Psoas muscle (tissue), 8 donors: ENCODE measurements at places on chromosomes 5 and 9.

GRCh38 chr5:119860463-119860862 is 231.1 kb downstream of the FAM170A start:
- H3K36me3 ChIP-seq, result no peaks in the 10 kb centered on the region
- no peaks in the 10 kb centered on the region for H3K27me3 ChIP-seq
- H3K4me1 ChIP-seq, result no peaks in the 10 kb centered on the region

GRCh38 chr5:57932761-57933160 is 450.1 kb upstream of the ACTBL2 start:
- H3K27me3 ChIP-seq, result no peaks in the 10 kb centered on the region
- H3K36me3 ChIP-seq, result no peaks in the 10 kb centered on the region
- no peaks in the 10 kb centered on the region for H3K4me1 ChIP-seq
- no peak overlapping the region for H3K4me3 ChIP-seq
- H3K27ac ChIP-seq, result no peak overlapping the region
- no peak for DNase-seq

DNA sequence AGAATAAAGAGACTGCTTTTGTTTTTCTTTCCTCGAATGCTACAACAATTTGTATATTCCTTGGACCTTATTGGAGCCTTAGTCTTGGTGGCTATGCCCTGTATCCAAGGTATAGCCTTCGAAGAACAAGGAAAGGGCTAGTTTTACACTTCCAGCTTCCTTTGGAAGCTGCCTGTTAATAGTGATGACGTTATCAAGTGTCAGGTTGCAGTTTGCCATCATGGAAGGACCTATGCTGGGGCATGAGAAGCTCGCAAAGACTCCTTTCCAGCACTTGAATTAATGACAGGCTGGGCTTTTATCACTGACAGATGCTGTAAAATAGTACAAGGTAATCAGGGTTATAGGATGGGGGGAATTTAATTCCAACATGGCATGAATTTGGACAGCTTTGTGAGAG is 157.9 kb downstream of the KDM4C start:
- no peaks in the 10 kb centered on the region for H3K4me1 ChIP-seq
- DNase-seq, result no peak
- H3K27me3 ChIP-seq, result no peaks in the 10 kb centered on the region
- no peak overlapping the region for H3K27ac ChIP-seq

GRCh38 chr5:140883927-140884697 is 2.2 kb downstream of the PCDHA13 start:
- H3K27ac ChIP-seq, result no peak overlapping the region
- H3K27me3 ChIP-seq, result peaks cover 2% of the 10 kb centered on the region
- H3K4me1 ChIP-seq, result no peaks in the 10 kb centered on the region
- H3K36me3 ChIP-seq, result no peaks in the 10 kb centered on the region
- DNase-seq, result no peak

DNA sequence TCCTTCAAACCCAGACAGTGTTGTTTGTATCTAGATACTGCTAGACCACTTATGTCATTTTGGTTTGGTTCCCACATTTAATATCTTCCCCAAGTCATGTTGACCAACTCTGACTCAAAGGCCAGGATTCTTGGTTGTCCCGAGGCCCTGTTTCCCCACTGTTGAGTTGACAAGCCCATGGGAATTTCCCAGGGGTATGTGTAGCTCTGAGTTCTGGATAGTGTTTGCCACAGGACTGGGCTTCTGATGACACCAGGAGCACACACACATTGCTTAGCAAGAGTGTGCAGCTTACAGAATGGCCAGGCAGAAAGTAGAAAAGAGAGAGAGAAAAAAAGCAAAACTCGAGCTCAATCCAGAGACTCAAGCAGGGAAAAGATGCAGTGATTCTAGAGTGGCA is 214.4 kb downstream of the NXNL2 start:
- H3K4me3 ChIP-seq, result no peak overlapping the region
- no peaks in the 10 kb centered on the region for H3K27me3 ChIP-seq
- no peaks in the 10 kb centered on the region for H3K36me3 ChIP-seq
- H3K4me1 ChIP-seq, result peaks cover 4% of the 10 kb centered on the region
- H3K27ac ChIP-seq, result peak overlapping the region; percentile 50
- DNase-seq, result no peak

- H3K4me3 ChIP-seq, result no peak overlapping the region
- DNase-seq, result no peak
- no peaks in the 10 kb centered on the region for H3K36me3 ChIP-seq
- H3K27me3 ChIP-seq, result no peaks in the 10 kb centered on the region
- H3K4me1 ChIP-seq, result no peaks in the 10 kb centered on the region
Measured at GRCh38 chr9:14710804-14711203, 11.7 kb downstream of the CER1 start.

- H3K4me3 ChIP-seq, result no peak overlapping the region
- H3K27ac ChIP-seq, result no peak overlapping the region
- no peaks in the 10 kb centered on the region for H3K4me1 ChIP-seq
Measured at GRCh38 chr9:110975969-110976368, 62.3 kb downstream of the LPAR1 start.

DNA sequence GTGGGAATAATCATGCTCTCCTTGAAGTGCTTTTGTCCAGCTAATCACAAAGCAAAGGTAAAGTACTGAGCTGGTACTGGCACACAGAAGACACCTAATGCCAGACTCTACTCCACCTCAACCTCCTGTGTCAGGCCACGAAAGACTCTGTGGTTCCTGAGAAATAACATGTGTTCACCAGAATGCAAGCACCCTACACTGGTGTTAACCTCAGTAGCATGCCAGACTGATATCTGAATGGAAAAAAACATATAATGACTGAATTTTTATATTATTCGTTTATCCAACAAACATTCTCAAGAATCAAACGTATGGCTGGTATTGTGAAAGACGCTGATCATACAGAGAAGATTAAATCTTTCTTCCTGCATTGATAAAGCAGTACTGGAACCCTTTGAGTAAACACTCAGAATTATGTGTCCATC is 97.1 kb upstream of the IFNE start:
- no peak for DNase-seq
- no peak overlapping the region for H3K4me3 ChIP-seq
- no peaks in the 10 kb centered on the region for H3K27me3 ChIP-seq

DNA sequence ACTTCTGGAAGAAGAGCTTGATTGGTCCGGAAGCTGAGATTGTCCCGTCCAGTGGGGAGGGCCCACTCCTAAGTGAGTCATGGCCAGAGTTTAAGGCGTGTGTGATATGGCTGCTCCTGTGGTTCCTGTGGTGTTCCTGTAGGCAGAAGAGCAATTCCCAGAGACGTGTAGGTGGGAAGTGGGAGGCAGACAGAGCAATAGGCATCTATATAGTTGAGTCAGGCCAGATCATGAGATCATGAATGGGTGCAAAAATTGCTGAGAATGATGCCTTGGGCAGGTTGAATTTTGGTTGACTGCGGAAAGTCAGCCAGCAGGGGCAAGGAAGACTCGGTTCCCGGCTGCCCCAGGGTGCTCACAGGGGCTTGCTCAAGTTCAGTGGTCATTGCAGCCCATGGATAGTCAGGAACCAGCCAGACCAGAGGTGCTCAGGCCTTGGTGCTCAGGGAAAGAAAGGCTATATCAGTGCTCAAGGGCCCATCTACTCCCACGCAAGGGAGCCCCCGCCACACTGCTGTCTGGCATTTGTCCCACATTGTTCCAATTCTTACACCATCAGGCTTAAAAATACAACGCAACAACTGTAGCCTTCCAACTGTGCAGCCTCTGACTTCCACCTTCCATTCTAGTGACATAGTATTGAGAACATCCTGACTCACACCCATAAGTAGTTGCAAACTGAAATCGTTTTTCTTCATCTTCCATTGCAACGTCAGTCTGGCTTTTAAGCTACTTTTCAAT is 21.0 kb upstream of the GSN start:
- no peaks in the 10 kb centered on the region for H3K36me3 ChIP-seq
- peak; percentile 33 for DNase-seq
- H3K4me3 ChIP-seq, result no peak overlapping the region
- H3K27ac ChIP-seq, result no peak overlapping the region
- no peaks in the 10 kb centered on the region for H3K27me3 ChIP-seq

GRCh38 chr5:32098291-32098690 is 75.8 kb downstream of the GOLPH3 start:
- H3K27ac ChIP-seq, result peak overlapping the region; percentile 55
- H3K27me3 ChIP-seq, result no peaks in the 10 kb centered on the region
- no peaks in the 10 kb centered on the region for H3K36me3 ChIP-seq
- DNase-seq, result no peak
- H3K4me1 ChIP-seq, result peaks cover 11% of the 10 kb centered on the region

- H3K4me1 ChIP-seq, result no peaks in the 10 kb centered on the region
- DNase-seq, result no peak
- no peak overlapping the region for H3K4me3 ChIP-seq
- no peak overlapping the region for H3K27ac ChIP-seq
- no peaks in the 10 kb centered on the region for H3K27me3 ChIP-seq
Measured at GRCh38 chr5:15487228-15487627, 12.8 kb upstream of the FBXL7 start.

GRCh38 chr5:10825897-10826644 is 65.0 kb upstream of the DAP start:
- H3K27ac ChIP-seq, result no peak overlapping the region
- no peaks in the 10 kb centered on the region for H3K4me1 ChIP-seq
- no peaks in the 10 kb centered on the region for H3K36me3 ChIP-seq
- no peak for DNase-seq
- H3K27me3 ChIP-seq, result no peaks in the 10 kb centered on the region

GRCh38 chr9:98171176-98171925 is 21.1 kb downstream of the CORO2A start:
- no peaks in the 10 kb centered on the region for H3K4me1 ChIP-seq
- H3K4me3 ChIP-seq, result no peak overlapping the region
- DNase-seq, result no peak
- H3K27me3 ChIP-seq, result peaks cover 4% of the 10 kb centered on the region
- H3K36me3 ChIP-seq, result no peaks in the 10 kb centered on the region

DNA sequence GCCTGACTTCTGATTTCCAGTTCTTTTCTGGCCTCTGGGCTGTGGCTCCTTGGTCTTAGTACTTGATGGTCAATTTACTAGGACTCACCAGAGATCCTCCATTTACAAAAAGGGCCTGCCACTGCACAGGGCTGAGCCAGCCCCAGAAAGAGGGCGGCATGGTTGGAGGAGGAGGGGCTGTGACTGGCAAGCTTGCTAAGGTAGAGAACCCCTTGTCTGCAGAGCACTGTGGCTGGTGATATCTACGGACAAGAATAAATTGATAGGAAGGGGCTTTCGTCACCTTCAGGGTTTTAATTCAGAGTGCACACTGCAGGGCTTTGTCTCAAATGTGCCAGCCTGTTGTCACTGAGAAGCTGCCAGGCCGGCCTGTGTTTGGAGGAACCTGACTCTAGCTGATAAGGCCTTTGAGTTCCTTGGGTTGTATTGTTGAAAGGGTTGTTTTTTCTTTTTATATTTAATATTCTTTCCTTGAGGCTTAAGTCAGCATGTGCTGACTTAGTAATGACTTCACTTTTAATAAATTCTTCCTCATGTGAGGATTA is 15.1 kb downstream of the SLC22A5 start:
- no peak overlapping the region for H3K27ac ChIP-seq
- H3K36me3 ChIP-seq, result no peaks in the 10 kb centered on the region
- H3K27me3 ChIP-seq, result no peaks in the 10 kb centered on the region
- H3K4me1 ChIP-seq, result peaks cover 35% of the 10 kb centered on the region
- no peak for DNase-seq

- H3K4me1 ChIP-seq, result peaks cover 25% of the 10 kb centered on the region
- no peak overlapping the region for H3K4me3 ChIP-seq
- DNase-seq, result no peak
- H3K36me3 ChIP-seq, result no peaks in the 10 kb centered on the region
- no peak overlapping the region for H3K27ac ChIP-seq
Measured at GRCh38 chr9:89447416-89447815, 50.5 kb downstream of the SEMA4D start.

DNA sequence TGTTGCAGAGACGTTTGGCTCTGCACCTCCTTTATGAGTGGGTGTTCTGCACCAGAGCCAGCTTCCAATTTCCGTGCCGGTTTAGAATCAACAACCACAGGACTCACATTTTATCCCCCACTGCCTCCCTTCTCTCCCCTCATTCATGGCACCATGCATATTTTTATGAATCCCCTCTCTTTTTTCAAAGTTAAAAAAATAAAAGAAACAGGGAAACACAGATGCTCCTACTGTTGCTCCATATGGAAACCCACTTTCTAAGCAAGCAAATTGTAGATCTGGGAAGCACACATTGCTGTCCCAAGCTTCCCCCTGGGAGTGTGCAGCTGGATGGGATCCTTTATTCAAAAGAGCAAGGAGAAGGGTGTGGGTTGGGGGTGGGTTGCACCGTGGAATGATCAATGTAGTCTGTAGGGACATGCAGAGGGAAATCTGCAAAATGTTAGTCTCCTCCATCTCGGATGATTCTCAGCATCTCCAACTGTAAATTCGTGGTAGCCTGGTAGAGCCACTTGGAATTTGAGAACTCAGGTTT is 410.0 kb upstream of the ADAMTSL1 start:
- no peak overlapping the region for H3K27ac ChIP-seq
- no peaks in the 10 kb centered on the region for H3K4me1 ChIP-seq
- no peak overlapping the region for H3K4me3 ChIP-seq
- H3K36me3 ChIP-seq, result no peaks in the 10 kb centered on the region
- DNase-seq, result no peak
- H3K27me3 ChIP-seq, result no peaks in the 10 kb centered on the region

GRCh38 chr5:149434162-149435014 is 55.3 kb upstream of the IL17B start:
- H3K4me1 ChIP-seq, result peaks cover 8% of the 10 kb centered on the region
- no peak overlapping the region for H3K4me3 ChIP-seq
- H3K27ac ChIP-seq, result no peak overlapping the region
- H3K27me3 ChIP-seq, result no peaks in the 10 kb centered on the region

- H3K27ac ChIP-seq, result no peak overlapping the region
- peaks cover 34% of the 10 kb centered on the region for H3K36me3 ChIP-seq
- peak; percentile 59 for DNase-seq
- peaks cover 18% of the 10 kb centered on the region for H3K4me1 ChIP-seq
- H3K27me3 ChIP-seq, result no peaks in the 10 kb centered on the region
- H3K4me3 ChIP-seq, result no peak overlapping the region
Measured at GRCh38 chr5:151742870-151743294, 15.5 kb downstream of the ATOX1 start.

DNA sequence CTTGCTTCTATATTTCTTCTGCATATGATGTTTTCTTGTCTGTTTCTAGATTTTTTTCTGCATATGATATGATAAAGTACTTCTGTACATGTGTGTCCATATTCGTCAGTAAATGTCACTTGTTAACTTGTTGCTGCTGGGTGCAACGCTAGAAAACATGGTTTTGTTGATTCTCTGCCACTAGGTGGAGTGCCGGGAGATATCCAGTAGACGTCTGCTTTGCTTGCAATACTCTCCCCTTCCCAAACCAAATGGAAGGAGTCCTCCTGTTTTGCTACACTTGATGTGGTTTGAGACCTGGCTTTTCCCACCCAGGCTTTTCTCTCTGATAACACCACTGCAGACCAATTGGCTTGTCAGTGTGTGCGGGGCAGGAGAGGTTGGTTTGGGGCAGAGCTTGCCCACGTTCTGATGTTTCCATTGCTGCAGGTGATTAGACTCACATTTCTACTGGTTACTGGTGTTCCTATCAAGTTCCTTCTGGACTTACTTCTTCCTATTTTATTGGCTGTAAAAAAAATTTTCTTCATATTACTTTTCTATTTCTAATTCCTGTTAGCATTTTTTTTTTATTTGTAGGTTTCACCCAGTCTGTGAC is 900.0 kb upstream of the CDH10 start:
- no peaks in the 10 kb centered on the region for H3K27me3 ChIP-seq
- DNase-seq, result no peak
- no peaks in the 10 kb centered on the region for H3K4me1 ChIP-seq
- no peaks in the 10 kb centered on the region for H3K36me3 ChIP-seq
- no peak overlapping the region for H3K4me3 ChIP-seq
- H3K27ac ChIP-seq, result no peak overlapping the region
